ENCODE measurements at places on chromosomes 3 and 15.
A peak's percentile ranks its signal among the peaks of the same experiment; 100 is the strongest.

GRCh38 chr15:33768670-33769190 lies 199.6 kb upstream of the CHRM5 start:
- no peak for DNase-seq

DNA sequence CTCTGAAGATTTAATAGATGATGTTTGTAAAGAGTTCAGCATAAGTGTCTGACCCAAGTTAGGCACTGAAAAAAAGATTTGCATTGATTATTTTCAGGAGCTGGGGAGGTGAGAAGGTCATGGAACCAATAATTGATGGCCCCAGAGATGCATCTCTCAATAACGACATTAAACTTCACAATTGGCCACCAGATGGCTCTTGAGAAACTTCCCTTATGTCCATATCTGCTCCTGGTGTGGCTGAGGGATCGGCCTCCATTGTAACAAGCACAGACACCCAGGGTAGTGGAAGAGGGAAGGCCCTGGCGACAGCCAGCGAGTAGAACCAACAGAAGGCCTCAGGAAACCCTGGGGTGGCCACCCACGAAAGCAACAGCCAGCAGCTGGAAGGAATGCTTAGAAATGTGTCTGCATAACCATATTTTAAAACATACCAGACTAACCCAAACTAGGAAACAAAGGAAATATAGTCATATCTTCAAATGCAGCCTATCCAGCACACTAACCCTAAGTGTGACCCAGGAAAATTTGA lies 536.7 kb downstream of the SOX2 start:
- no peak for DNase-seq

GRCh38 chr15:59434481-59434880 lies 3.5 kb upstream of the FAM81A start:
- DNase-seq = no peak

DNA sequence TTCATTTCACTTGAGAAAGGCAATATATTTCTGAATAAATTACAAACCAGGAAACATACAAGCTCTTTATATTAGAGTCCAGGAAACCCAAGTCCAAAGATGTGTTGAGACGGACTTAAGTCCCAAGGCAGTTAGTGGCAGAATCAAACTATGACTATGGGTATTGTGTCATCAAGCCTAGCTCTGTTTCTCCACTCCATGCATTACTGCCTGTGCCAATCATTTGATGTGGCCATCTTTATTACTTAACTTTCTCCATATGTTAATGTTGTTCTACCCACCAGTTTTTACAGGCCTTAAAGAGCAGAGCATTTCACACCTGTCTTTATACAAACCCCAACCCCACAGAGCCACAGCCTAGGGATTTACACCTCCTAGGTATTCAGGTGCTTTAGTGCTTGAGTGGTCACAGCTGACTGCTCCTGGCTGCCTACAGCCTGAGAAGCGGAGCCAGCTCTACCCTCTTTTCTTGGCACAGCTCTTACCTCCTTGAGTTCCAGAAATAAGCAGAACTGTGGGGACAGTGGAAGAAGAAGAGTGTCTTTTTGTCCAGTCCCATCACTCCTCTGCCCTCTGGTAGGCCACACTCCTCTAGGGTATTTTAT lies 92.1 kb downstream of the DTWD1 start:
- DNase-seq = no peak

GRCh38 chr15:62888623-62889022 lies 153.9 kb upstream of the TPM1 start:
- no peak for DNase-seq

- DNase-seq = peak; percentile 5
Observed at GRCh38 chr15:51403072-51403878, 61.8 kb downstream of the GLDN start.

- DNase-seq = peak; percentile 26
Observed at GRCh38 chr3:109943181-109943580, 605.8 kb upstream of the DPPA4 start.

DNA sequence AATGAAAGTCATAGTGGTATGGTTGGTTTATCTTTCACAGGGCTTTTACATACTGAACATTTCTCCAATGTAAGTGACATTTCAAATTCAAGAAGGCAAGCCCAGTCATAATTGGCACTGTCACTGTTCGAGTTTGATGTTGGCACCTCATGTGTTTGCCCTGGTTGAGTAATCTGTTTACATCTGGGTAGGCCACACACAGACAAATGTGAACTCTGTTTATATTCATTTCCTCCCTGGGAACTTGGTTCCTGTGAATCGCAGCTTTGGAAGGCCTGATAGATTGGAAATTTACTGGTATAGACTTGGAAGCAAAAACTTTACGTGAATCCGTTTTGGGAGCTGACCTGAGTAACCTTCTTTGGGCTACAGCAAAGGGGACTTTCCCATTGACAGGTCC lies 395.2 kb upstream of the AZI2 start:
- no peak for DNase-seq

GRCh38 chr15:41841131-41841530 lies 2.5 kb downstream of the PLA2G4B start:
- DNase-seq = no peak

DNA sequence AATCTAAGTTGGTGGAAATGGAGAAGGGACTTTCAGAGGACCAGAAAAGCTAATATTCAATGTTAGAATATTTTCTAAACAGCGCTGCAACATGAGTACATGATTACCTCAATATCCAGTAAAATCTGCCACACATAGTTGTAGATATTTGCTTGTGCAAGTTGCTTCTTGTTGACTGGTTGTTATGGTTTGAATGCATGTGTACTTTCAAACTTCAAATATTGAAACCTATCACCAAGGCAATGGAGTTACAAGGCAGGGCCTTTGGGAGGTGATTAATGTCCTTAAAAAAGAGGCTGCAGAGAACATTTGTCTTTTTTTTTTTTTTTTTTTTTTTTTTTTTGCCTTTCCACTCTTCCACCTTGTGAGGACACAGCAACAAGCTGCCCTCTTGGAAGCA lies 49.9 kb downstream of the TMCO5A start:
- DNase-seq = no peak

DNA sequence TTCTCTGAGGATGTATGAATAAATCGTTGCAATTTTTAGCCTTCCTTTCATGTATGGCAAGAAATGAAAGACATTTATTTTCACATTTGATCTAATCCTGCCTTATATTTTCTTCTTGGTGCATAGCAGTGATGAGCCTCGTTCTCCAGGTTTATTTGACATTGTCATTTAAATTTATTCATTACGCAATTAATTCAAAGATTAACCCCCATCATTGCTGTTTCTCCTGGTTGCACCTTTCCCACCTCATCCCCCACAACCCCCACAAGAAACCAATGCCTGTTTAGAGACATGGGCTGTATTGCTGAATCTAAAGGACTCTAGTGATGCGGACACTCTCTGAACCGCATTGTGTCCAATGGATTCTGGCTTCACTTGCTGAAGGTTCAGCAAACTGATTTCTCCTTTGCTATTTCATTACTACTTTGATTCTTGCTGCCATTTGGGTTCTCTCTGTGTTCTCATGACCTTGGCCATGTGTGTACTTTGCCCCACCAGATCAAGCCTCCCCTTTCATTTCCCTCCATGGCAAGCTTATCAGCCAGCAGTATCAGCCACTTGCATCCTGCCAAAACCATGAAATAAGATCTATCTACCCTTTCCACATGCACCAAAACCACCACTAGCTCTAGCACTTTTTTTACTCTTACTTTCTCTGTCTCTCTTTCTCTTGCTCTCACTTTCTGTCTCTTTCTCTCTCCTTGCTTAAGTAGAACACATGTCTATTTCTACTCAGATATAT lies 382.7 kb downstream of the GBE1 start:
- DNase-seq = no peak

DNA sequence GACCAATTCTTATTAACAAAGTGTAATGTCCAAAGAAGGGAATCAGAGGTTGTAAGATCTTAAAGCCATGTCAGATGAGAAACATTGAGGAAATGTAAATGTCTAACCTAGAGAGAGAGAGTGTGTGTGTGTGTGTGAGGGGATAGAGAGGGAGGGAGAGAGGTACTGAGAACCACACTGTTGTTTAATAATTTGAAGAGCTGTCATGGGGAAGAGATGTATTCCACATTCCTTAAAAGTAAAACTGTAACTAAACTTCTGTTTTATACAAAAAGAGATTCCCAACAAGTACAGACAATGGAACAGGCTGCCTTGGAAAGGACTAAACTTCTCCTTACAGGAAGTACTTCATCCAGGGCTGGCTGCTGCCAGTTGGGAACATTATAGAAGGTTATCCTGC lies 68.9 kb upstream of the BOC start:
- DNase-seq = no peak

- no peak for DNase-seq
Observed at GRCh38 chr3:14757153-14757700, 61.5 kb upstream of the FGD5 start.

GRCh38 chr3:48275287-48276027 lies 34.6 kb downstream of the ZNF589 start:
- no peak for DNase-seq

DNA sequence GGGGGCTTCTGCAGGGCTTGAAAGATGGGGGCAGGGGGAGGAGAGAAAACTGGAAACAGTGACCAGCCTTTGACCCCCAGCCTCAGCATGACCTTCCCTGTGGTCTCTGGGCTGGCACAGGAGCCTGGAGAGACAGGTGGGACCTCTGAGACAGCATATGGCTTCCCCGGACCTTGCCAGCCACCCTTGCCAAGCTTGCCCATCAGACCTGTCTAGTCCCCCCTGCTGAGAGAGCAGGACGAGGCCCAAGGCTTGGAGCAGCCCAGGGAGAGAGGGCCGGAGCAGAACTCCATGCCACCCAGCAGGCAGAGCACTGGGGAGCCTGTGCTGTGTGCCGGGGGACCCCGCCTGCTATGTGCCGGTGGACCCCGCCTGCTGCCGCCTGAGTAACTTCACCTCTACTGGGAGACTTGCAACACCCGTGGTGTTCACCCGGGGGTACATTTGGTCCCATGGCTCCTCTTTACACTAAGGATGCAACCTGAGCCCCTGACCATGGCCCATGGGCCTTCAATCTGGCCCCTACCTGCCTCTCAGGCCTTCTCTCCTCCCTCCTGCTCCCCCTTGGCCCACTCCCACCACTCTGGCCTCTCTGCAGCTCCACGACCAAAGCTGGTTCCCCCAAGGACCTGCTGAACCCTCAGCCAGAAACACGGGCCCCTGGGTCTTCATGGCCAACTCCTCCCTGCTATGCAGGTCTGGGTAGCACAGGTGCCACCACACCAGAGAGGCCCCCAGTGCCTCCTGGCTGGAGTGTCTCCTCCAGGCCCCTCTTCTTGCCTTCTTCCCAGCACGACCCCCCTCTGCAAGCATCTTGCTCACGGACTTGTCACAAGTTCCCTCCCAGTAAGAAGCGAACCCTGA lies 21.1 kb upstream of the SLC41A3 start:
- no peak for DNase-seq

DNA sequence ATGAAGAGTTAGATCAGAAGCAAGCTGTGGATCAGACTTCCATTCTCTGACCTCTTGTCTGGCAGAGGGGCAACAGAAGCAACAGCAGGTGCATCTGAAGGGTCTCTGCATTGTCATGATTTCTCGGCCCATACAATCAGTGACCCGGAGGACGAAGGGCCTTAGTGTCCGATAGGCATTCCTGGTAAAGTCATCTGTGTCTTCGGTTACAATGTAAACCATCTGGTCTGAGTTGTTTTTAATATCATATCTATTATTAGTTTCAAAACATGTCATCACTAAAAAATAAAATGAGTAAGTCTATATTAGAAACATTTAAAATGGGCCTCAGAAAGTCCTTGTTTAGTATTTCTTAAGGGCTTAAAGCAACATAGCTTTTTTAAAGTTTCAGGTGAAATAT lies 38.8 kb upstream of the PLOD2 start:
- no peak for DNase-seq

All from fibroblast of skin of left biceps (primary cell).